Thymus (tissue), 14 donors: ENCODE measurements at places on chromosomes 1 and 21. TPM values are rescaled to one million over a fixed set of nuclear protein-coding genes. Genes with fewer than 3 reads are reported as not detected.

CRYBG2 gene
- total RNA-seq, result 0.76 TPM

OLIG2 gene
- 0.05 TPM for total RNA-seq

TNFRSF25 gene
- 29.1 TPM for total RNA-seq

DNA sequence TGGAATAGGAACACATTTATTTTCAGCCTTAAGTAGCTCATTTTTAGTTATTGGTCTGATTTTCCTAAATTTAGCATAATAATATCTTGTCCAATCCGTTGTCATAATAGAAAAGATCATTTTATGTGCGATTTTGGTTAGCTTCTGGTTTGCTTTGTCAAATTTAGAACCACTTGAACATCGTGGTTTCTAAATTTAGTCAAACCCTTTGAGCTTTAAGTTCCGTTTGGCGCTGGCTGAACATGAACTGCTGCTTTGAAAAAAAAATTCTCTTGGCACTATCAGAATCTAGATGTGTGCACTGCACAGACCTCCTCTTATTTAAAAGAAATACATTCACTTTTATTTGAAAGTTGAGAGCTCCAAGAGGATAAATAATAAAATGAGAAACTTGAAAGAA, 370.6 kb downstream of the PTPRC start:
- H3K27me3 ChIP-seq, result no peaks in the 10 kb centered on the region
- H3K36me3 ChIP-seq, result no peaks in the 10 kb centered on the region
- peak overlapping the region; percentile 27 for H3K4me3 ChIP-seq
- DNase-seq, result no peak

- H3K4me3 ChIP-seq, result no peak overlapping the region
- DNase-seq, result no peak
- no peaks in the 10 kb centered on the region for H3K4me1 ChIP-seq
- no peak overlapping the region for H3K27ac ChIP-seq
Observed at GRCh38 chr1:221397141-221397540, 344.7 kb downstream of the DUSP10 start.

- H3K27me3 ChIP-seq, result no peaks in the 10 kb centered on the region
- no peak overlapping the region for H3K4me3 ChIP-seq
- peaks cover 3% of the 10 kb centered on the region for H3K4me1 ChIP-seq
- H3K27ac ChIP-seq, result no peak overlapping the region
- DNase-seq, result no peak
Observed at GRCh38 chr1:23964235-23964668, 4.6 kb downstream of the PNRC2 start.

- no peak for DNase-seq
- H3K27ac ChIP-seq, result no peak overlapping the region
- no peaks in the 10 kb centered on the region for H3K4me1 ChIP-seq
- H3K4me3 ChIP-seq, result no peak overlapping the region
- H3K36me3 ChIP-seq, result no peaks in the 10 kb centered on the region
Observed at GRCh38 chr1:174818014-174818616, 181.6 kb upstream of the CACYBP start.

DNA sequence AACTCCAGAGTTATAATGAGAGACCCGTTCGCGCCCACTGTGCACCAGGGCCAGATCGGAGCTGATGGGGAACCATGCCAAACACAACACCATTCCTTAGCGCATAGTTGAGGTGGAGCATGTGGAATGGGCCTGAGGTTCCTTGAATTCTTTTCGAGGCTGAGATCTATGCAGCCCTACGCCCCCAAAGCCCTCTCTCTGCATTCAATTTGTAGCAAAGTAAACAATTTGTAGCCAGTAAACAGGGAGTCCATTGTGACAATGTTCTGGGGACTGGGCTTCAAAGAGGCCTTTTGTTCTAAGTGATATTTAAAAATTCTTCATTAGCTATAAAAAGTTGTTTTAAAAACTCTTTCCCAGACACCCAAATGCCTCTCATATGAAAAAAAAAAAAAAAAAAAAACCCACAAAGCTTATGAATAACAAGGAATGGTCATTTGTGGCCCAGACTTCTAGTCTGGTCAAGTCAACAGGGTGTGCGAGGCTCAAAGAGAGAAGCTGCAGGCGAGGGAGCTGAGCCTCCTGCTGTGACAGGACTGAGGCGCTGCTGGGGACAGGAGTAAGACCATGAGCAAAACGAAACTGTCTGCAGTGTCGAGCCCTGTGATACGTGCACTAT, 30.6 kb upstream of the KCNE2 start:
- DNase-seq, result no peak
- H3K27ac ChIP-seq, result no peak overlapping the region
- no peak overlapping the region for H3K4me3 ChIP-seq
- no peaks in the 10 kb centered on the region for H3K36me3 ChIP-seq

- no peak for DNase-seq
- no peak overlapping the region for H3K4me3 ChIP-seq
- H3K36me3 ChIP-seq, result no peaks in the 10 kb centered on the region
- H3K27me3 ChIP-seq, result no peaks in the 10 kb centered on the region
- H3K27ac ChIP-seq, result peak overlapping the region; percentile 18
Observed at GRCh38 chr1:89701746-89702241, 68.9 kb downstream of the LRRC8C start.

DNA sequence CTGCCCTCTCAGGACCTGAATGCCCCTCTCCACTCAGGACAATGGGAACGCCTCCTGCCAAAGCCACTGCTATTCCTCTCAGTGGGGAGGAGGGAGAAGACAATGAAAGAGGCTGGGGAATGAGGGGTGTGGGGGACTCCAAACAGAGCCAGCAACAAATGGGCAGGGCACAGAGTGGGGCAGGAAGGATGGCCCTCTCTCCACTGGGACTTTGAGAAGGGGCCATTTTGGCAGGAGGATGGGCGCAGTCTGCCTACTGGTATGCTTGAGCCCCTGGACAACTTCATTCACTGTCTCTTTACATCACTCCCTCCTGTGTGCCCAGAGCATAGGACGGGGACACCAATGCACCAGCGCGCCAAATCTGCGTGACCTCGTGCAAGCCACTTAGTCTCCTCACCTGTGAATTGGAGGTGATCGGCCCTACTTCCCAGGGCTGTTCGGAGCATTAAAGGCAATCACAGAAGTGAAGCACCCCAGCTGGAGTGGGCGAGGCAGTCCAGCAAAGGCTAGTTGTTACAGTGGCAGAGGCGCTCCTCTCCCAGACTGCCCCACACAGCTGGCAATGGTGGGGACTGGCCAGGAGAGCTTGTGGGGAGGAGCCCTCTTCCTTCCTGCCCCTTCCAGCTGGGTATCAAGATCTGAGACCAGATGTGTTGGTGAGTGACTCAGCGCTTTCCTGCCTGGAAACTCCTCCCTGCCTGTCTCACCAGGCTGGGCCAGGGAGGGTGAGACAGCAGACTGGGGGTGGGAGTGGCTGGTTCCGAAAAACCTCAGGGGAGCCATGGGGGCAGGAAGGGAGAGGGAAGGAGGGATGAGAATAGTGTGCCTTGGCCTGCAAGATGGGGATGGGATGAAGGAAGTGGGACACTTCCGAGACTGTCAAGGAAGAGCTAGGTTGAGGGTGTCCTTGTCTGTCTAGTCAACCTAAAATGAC, 22.4 kb upstream of the SYNC start:
- no peaks in the 10 kb centered on the region for H3K36me3 ChIP-seq
- H3K27ac ChIP-seq, result no peak overlapping the region
- H3K4me1 ChIP-seq, result peaks cover 13% of the 10 kb centered on the region

- no peak for DNase-seq
- no peaks in the 10 kb centered on the region for H3K36me3 ChIP-seq
- peaks cover 10% of the 10 kb centered on the region for H3K4me1 ChIP-seq
- no peak overlapping the region for H3K27ac ChIP-seq
Observed at GRCh38 chr1:184036517-184036949, 995 bp downstream of the COLGALT2 start.

GRCh38 chr1:230109895-230110667, 43.0 kb downstream of the GALNT2 start:
- DNase-seq, result peak; percentile 88
- H3K36me3 ChIP-seq, result peaks cover 43% of the 10 kb centered on the region
- H3K27ac ChIP-seq, result peak overlapping the region; percentile 94
- no peak overlapping the region for H3K4me3 ChIP-seq
- H3K27me3 ChIP-seq, result no peaks in the 10 kb centered on the region
